CD4-positive, alpha-beta T cell treated with Interleukin-6 at 100 ng/mL for 8 hours (primary cell): ENCODE measurements at places on chromosomes 16 and 17.

DNA sequence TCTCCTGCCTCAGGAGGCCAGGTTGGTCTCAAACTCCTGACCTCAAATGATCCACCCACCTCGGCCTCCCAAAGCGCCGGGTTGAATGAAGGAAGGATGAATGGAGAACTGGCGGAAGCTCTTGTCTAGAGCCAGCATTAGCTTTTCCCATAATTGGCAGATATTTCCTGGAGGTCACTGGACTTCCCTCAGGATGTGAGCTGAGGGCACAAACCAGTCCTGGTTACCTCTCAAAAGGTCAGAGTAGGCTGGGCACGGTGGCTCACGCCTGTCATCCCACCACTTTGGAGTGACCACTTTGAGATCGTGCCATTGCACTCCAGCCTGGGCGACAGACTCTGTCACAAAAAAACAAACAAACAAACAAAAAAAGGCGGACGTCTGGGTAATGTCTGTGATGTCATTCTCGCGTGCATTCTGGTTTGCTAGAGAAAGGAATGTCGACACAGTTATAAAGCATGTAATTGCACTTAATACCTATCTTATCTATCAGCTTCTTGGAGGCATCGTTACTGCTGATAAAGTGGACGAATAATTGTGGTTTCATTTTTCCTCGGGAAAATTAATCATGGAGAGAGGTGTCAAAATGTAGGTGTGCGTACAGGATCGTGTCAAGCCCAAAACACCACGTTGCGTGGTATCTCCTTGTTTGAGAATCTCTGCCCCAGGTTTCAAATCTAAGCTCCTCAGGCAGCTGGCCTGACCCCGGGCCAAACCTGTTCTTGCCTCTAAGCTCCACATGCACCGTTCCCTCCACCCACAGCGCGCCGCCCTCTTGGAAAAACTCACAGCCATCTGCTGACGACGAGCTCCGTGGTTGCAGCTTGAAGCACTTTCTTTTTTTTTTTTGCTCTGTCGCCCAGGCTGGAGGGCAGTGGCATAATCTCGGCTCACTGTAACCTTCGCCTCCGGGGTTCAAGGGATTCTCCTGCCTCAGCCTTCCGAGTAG lies 6.4 kb upstream of the CRK start:
- DNase-seq = no peak

GRCh38 chr16:30541502-30542329 lies 7.1 kb upstream of the ZNF747 start:
- DNase-seq = no peak

GRCh38 chr17:33124871-33125551 lies 133.4 kb downstream of the SPACA3 start:
- no peak for DNase-seq

GRCh38 chr17:42928714-42929496 lies 28.3 kb downstream of the G6PC1 start:
- DNase-seq = no peak

- no peak for DNase-seq
Observed at GRCh38 chr16:72664056-72664508, 383.8 kb downstream of the ZFHX3 start.

DNA sequence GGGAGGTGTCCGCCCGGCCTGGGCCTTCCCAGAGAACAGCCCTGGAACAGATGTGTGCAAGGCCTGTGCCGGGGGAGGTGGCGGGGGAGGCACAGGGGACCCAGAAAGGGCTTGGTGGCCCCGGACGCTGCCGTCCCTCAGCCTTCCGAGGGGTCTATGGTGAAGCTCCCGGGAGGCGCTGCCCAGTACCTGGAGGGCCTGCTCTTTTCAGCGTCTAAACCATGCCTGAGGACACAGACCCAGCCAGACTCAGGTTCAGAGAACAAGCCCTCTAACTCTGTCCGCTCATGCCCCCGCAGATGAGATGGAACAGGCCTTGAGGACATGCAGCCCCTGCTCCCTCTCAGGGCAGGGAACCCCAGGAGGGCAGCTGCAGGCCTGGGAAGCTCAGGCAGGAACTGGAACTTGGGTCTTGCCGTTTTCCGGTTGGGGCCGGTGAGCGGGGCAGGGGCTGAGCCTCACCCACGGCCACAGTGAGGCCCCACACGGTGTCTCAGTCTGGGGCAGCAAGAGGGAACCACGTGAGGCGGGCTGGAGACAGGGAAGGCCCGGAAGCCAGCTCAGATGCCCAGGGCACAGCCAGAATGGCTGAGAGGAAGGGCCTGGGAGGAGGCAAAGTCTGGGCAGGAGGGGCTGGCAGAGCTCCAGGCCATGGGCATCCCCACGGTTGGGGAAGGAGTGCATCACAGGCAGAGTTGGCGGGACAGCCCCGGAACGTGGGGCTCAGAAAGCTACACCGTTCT lies 12.5 kb downstream of the SLC16A3 start:
- DNase-seq = no peak

GRCh38 chr17:78965491-78965924 lies 14.2 kb downstream of the LGALS3BP start:
- DNase-seq = no peak

DNA sequence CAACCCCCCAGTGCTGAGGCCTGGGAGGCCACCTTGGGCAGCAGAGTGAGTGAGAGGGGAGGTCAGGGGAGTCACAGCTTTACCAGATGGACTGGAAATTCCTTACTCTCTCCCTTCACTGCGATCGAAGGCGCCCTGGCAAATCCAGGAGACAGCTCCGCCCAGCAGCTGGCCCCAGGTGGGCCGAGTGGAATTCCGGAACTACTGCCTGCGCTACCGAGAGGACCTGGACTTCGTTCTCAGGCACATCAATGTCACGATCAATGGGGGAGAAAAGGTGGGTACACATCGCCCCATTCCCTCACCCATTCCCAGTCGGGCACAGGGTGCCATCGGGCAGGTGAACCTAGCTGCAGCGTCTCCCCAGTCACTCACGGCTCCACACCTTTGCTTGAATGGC lies 91.6 kb downstream of the ABCC6 start:
- no peak for DNase-seq

- peak; percentile 9 for DNase-seq
Observed at GRCh38 chr17:11644265-11645212, 46.3 kb downstream of the DNAH9 start.

GRCh38 chr17:57210972-57211411 lies 45.3 kb upstream of the MSI2 start:
- DNase-seq = no peak

GRCh38 chr16:88853325-88853941 lies 3.3 kb downstream of the GALNS start:
- DNase-seq = no peak

DNA sequence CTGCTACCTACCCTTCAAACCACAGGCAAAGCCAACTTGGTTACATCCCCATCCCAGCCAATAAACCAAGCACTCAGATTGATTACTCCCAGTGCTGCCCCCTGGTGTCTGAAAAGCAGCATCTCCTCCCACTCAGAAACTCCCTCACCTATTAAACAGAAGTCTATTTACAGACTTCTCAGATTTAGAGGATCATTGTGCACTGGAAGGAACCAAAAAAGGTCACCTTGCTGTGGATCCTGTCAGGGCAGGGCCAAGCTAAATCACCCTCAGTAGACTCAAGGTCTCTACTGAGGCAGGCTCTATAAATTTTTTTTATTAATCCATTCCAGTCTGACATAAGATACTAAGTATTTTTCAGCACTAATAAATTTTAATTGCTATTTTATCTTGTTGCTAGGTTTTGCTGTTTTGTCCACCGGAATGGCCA lies 17.6 kb downstream of the HIGD1B start:
- DNase-seq = peak; percentile 68

DNA sequence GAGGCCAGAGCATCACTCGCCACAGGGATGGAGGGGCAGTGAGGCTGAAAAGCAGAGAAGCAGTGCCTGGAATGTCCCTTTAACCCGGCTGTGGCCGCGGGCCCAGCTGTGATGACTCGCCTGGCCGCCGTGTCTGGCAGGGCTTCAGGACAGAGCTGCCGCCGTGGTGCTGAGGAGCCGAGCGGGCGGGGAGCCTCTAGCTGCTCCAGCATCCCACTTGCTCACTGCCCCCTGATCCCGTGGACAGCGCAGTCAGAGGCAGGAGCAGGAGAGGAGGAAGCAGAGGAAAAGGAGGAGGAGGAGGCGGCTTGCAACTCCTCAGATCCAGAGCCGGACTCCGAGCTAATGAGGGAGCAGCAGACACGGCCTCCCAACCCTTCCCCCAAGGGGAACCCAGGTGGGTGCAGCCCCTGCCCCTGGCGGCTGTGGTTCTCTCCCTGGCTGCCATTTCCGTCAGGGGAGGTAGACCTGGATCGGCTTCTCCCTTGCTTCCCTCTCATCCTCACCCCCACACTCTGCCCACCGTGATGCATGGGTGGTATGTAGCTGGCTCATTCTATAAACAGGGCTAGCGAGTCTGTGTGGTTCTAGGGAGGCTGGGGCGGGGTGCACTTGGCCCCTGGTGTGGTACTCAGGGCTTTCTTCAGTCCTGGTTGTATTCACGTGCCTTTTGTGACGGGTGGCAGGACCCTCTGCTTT lies 165.7 kb downstream of the CMIP start:
- no peak for DNase-seq

GRCh38 chr17:56136301-56136700 lies 17.0 kb upstream of the ANKFN1 start:
- DNase-seq = no peak

- peak; percentile 26 for DNase-seq
Observed at GRCh38 chr16:1535391-1536291, 2.2 kb downstream of the TMEM204 start.

DNA sequence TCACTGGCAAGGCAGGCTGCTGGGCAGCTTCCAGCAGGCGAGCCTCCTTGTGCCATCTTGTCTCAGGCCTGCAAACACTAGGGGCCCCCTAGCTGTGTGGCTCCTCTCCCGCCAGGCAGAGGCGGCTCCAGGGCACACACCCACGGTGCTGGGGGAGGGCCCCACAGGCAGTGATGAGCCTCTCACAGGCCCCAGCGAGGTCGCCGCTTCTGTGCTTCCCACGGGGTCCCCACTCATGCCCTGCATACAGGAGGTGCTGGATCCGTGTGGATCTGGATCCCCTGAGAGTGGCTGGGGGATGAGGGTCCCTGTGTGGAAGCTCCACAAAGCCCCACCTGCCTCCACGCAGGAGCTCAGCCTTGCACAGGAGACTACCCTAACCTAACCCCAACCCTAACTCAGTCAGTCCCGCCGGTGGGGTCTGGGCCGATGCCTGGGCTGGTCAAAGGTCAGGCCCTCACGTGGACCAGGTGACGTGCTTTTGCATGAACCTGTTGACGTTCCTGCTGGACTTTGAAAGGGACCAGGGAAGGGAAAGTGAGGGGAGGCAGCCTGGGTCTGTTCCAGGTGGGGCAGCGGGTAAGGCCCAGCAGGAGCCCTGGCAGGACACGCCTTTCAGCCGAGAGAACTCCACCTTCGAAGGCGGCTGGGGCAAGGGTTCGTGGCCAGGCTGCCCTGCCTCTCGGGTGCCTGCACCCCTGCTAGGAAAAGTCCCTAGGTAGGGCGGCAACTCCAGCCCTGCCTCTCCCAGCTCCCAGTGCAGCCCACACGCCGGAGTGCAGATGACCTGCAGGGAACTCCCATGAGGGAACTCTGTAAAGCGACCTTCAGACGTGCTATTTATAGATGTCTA lies 5.2 kb downstream of the SECTM1 start:
- DNase-seq = no peak

GRCh38 chr17:45428931-45429338 lies 3.7 kb downstream of the ARHGAP27 start:
- no peak for DNase-seq

GRCh38 chr16:49419862-49420261 lies 46.3 kb downstream of the C16orf78 start:
- DNase-seq = no peak

DNA sequence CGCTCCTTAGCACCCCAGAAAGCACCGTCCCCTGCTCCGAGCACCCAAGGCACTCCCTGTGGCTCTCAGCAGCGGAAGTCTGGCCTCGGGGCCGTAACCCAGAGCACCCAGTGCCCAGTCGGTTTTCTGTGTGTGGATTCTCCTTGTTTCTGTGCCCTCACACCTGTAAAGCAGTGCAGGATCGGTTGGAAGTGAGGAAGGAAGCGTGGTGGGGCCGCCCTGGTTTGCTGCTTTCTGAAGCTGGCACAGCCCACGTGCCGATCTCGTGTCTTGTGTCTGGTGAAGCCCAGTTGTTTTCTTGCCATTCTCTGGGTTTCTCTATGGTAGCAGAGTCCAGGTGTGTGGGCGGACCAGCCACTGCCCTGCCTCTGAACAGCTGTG lies 3.7 kb downstream of the ACSF3 start:
- no peak for DNase-seq

GRCh38 chr16:86990451-86990850 lies 326.7 kb downstream of the C16orf95 start:
- DNase-seq = no peak

DNA sequence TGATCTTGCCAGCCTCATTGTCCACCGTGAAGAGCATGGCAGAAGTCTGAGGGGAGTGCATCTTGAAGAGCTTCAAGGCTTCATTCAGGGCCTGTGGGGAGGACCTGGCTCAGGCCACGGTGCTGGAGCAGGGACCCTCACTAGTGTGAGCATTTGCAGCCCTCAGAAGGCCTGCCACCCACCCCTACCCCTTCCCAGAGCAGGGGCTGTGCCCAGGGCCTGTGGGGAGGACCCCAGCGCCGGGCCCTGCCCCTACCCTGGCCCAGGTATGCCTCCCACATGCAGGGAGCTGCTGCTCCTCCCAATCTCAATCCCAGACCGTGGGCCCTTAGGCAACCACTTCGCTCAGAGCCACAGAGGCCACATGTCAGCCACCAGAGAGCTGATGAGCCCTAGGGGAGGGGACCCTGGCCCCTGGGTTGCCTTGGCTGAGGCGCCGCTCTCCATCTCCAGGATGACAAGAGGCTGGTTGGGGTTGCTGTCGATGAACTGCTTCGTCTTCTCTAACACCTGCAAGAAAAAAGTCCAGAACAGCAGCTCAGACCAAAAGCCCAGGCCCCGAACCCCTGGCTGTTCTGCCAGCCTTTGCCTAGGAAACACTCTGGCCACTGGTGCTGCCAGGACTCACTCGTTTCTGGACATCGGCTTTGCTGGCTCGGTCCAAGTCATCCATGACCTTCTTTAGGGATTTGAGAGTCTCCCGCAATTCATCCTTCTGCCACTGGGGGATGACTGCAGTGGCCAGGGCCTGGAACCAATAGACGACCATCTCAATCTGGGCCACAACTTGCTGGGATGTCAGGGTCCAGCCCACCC lies 1.8 kb upstream of the EXOSC6 start:
- DNase-seq = peak; percentile 23

GRCh38 chr17:50168319-50168718 lies 2.5 kb downstream of the SGCA start:
- no peak for DNase-seq

- no peak for DNase-seq
Observed at GRCh38 chr16:22688930-22689329, 125.0 kb upstream of the HS3ST2 start.

GRCh38 chr17:83200231-83200699 lies 120.9 kb downstream of the METRNL start:
- peak; percentile 40 for DNase-seq

GRCh38 chr17:31279401-31279800 lies 17.6 kb downstream of the OMG start:
- no peak for DNase-seq

DNA sequence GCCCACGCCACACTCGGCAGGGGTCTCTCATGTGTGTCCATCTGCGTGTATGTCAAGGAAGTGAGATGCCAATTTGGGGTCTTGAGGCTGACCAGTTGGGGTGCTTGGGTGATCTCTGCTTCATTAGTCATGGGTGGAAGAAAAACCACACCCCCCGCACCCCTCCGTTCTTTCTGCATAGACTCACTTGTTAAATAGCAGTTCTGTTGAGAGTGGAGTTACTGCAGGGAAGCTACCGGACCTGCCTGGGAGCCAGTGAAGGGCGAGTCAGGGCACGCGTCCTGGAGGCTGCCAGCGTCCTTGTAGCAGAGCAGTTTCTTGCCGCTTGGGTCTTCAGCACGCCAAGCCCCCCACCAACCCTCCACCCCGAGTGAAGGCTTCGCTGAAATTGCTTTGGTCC lies 8.5 kb downstream of the SNN start:
- DNase-seq = no peak
